Hippocampal formation (tissue), 2 donors: ENCODE measurements at places on chromosomes 2 and 18.

DNA sequence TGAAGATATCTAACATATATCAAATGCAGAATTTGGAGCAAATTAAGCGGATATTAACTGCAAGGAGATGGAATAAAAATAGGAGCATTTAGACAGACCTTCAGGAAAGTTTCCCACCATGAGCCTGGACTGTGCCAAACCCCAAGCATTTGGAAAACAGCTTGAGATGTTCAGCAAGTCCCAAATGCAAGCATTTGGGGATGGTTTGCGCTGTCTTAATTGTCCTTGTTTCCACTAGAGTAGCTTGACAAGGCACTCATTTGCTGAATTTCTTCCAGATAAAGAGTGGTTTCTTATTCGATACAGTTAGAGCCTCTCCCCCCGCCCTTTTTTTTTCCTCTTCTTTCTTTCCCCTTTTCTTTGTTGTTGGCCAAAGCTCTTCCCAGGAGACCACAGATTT, 77.1 kb upstream of the CDC42EP3 start:
- DNase-seq = no peak

- DNase-seq = no peak
Measured at GRCh38 chr2:180644709-180645108, 335.7 kb upstream of the UBE2E3 start.

GRCh38 chr18:43278355-43278754, 1.1 kb upstream of the SYT4 start:
- DNase-seq = no peak

GRCh38 chr2:104049981-104050380, 803.9 kb upstream of the POU3F3 start:
- DNase-seq = no peak

DNA sequence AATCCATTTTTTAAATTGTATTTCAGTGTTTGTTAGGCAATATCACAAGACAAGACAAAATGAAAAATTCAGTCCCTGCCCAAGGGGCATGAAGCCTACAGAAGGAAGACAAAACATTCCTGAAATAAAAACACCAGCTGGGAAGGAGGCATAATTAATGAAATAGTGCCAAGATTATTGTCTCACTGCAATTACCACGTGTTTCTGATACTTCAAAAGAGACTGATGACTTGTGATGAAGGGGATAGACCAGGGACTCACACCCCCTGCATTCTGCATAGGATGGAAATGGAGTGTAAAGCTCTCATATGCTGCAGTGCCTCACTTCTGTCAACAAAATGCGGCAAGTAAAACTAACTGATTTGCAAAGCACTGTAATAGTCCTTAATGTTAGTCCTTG, 178.1 kb downstream of the BARD1 start:
- no peak for DNase-seq

DNA sequence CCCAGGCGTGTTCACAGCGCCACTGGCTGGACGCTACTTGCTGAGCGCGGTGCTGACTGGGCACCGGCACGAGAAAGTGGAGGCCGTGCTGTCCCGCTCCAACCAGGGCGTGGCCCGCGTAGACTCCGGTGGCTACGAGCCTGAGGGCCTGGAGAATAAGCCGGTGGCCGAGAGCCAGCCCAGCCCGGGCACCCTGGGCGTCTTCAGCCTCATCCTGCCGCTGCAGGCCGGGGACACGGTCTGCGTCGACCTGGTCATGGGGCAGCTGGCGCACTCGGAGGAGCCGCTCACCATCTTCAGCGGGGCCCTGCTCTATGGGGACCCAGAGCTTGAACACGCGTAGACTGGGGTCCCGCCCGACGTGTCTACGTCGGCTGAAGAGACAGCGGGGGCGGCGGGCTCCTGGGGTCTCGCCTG, 891 bp upstream of the KHK start:
- DNase-seq = peak; percentile 49

DNA sequence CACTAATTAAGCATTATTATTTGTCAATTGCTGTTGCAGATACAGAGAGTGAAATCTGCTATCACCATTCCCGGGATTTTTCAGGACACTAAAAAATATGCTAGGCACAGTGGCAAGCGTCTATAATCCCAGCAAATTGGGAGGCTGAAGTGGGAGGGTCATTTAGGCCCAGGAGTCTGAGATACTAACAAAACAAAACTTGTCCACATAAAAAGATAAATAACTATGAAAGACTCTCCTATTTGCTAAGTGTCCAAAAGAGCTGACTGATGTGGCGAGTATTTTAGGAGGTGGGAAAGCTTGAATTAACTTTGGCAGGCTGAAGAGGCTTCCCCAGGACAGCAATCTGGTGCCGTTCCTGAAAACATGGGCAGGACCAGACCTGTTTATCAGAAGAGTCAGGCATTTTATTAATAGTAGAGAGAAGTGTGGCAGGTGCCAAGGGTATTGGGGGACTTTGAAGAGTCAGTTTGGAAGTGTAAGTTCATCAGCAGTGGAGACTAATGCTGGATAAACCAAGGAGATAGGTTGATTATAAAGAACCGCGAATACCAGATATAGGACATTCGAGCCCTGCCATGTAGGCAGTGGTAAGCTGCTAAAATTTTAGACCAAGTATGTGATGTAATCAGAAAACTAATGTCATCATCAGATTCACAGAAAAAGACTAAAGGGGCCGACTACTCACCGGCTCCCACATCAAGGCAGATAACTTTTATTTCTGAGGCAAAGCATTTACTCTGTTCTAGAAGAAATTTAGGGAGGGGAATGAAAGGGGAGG, 201.8 kb downstream of the EPHA4 start:
- DNase-seq = no peak

GRCh38 chr2:30729031-30729430, 78.2 kb downstream of the CAPN13 start:
- no peak for DNase-seq

DNA sequence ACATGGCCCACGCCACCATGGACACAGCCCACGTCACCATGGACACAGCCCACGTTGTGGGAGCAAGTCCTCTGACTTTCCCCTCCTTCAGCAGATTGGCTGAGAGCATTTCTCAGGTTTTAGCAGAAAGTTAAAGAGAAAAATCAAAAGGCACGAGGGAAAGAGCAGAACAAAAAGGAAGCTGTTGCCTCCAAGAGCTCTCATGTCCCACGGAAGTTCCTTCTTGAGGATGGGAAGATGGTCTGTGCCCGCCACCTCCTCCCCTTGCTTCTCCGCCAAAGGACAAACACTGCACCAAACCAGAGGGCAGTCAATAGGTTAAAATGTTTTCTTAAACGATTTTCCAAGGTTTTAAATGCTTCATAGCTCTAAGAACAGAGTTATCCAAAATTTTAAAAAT, 148.4 kb downstream of the HDAC4 start:
- DNase-seq = no peak

GRCh38 chr2:196440413-196440812, 199.1 kb upstream of the CCDC150 start:
- DNase-seq = no peak
